ENCODE measurements at places on chromosomes 1 and 21. TPM values are rescaled to one million over a fixed set of nuclear protein-coding genes. Genes with fewer than 3 reads are reported as not detected.

The MNDA gene
- not detected for polyA plus RNA-seq

- H3K4me3 ChIP-seq, result no peak overlapping the region
- no peaks in the 10 kb centered on the region for H3K4me1 ChIP-seq
- no peaks in the 10 kb centered on the region for H3K27me3 ChIP-seq
- no peak for DNase-seq
- H3K36me3 ChIP-seq, result no peaks in the 10 kb centered on the region
- H3K27ac ChIP-seq, result no peak overlapping the region
Measured at GRCh38 chr21:42061195-42061985, 9.7 kb upstream of the UMODL1 start.

DNA sequence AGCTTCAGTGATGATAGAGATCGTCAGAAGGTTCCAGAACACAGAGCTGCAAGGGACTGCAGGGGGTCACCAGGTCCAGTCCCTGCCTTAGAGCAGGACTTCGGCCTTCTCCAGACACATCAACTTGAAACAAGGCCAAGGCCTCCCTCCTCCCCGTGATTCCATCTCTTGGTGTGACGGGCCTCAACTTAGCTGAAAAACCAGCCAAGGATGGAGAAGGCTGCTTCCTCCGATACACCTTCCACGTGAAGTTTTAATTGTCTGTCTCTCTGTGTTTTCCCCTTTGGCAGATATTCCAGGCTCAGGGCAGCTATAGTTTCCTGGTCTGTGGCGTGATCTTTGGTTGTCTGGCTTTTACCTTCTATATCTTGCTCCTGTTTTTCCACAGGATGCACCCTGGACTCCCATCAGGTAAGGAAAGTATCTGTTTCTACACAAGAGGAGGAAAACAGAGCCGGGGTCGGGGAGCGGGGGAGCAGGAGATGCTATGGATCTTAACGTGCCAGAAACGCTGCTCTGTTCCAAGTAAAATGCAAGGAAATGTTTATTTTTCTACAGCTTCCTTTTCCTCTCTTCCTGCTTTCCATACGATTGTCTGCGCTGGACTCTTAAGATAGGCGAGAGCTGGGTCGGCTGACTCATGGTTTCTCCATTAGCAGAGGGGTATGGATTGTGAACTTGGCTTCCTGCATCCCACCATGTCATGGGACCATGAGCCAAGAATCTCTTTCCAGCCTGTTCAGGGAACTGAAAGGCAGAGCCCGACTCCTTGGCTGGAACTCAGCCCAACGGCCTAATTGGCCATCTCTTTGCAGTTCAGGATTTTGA lies 32.8 kb downstream of the ELK4 start:
- no peaks in the 10 kb centered on the region for H3K36me3 ChIP-seq
- no peaks in the 10 kb centered on the region for H3K27me3 ChIP-seq
- H3K4me1 ChIP-seq, result no peaks in the 10 kb centered on the region
- H3K27ac ChIP-seq, result no peak overlapping the region
- no peak for DNase-seq

DNA sequence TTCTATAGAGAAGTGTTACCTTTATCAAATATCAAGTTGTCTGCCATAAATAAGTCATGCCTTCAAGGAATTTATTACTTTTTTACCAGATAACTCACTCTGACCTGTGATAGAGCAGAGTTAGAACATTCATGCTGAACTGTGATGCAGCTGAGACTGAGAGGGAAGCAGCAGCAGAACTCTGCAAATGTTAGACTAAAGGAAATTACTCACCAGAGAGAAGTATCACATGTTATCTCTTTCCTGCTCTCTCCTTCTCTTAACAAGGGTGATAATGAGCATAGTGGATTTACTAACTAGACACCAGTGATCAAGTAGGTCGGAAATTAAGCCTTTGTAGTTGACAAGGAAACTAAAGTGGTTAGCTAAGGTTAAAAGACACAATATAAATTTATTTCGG lies 181.6 kb downstream of the RASAL2 start:
- no peaks in the 10 kb centered on the region for H3K36me3 ChIP-seq
- H3K27me3 ChIP-seq, result no peaks in the 10 kb centered on the region
- H3K4me3 ChIP-seq, result no peak overlapping the region
- H3K4me1 ChIP-seq, result no peaks in the 10 kb centered on the region

DNA sequence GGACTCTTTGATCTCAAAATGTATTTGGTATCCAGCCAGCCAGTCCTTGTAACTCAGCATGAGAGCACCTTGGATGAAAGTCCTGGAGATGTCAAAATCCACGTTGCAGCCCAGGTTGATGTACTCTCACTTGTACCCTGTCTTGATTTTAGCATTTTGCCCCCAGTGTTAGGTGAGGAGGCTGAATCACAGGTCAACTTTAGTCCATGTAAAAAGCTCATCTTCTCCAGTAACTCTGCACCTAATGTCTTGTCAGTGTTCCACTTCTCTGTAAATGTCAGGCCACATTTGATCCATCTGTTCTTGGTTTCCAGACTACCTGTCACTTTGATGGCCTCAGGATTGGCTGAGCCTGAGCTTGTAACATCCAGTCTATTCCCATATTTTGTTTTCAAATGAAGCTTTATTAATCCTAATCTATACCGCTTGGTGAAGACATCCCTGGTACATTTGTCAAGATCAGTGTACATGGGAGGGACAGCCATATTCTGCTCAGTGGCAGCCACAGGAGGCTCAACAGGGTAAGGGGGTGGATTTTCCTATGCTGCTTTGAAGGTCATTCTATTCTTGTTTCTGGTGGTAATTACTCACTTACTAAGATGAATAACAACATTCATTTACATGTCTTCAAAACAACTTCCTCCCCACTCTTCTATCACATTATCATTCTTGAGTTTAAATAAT lies 24.1 kb upstream of the FCRL3 start:
- H3K4me1 ChIP-seq, result no peaks in the 10 kb centered on the region
- no peak overlapping the region for H3K4me3 ChIP-seq
- no peak overlapping the region for H3K27ac ChIP-seq
- DNase-seq, result no peak
- no peaks in the 10 kb centered on the region for H3K27me3 ChIP-seq
- H3K36me3 ChIP-seq, result no peaks in the 10 kb centered on the region

Measured in cardiac muscle cell (in vitro differentiated cells and primary cell).